Stromal cell of bone marrow (primary cell): ENCODE measurements at places on chromosomes 12 and 14.

GRCh38 chr12:102331419-102331818 lies 133.8 kb upstream of the PMCH start:
- no peak for DNase-seq

- no peak for DNase-seq
Measured at GRCh38 chr12:57216921-57217879, 606 bp downstream of the NXPH4 start.

DNA sequence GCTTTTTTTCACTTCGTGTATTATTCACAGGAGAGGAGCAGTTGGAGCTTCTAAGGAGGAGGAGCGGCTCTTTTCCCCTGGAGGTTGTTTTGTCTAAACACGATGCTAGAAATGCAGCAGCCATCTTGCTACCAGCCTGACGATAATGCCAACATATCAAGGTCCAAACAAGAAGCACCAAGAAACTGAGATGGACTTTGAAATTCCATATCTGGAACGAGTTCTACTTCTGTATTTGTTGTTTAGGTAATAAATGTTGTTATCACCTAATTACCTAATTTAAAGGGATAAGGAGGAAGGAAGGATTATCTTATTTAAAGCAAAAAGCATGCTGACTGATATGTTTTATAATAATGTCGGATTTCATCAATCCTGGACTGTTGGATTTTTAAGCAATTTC lies 174.4 kb upstream of the TMPO start:
- no peak for DNase-seq

- DNase-seq: peak; percentile 14
Measured at GRCh38 chr14:34098045-34098984, 147.4 kb upstream of the EGLN3 start.

- DNase-seq: no peak
Measured at GRCh38 chr12:132546647-132547046, 56.7 kb downstream of the FBRSL1 start.

DNA sequence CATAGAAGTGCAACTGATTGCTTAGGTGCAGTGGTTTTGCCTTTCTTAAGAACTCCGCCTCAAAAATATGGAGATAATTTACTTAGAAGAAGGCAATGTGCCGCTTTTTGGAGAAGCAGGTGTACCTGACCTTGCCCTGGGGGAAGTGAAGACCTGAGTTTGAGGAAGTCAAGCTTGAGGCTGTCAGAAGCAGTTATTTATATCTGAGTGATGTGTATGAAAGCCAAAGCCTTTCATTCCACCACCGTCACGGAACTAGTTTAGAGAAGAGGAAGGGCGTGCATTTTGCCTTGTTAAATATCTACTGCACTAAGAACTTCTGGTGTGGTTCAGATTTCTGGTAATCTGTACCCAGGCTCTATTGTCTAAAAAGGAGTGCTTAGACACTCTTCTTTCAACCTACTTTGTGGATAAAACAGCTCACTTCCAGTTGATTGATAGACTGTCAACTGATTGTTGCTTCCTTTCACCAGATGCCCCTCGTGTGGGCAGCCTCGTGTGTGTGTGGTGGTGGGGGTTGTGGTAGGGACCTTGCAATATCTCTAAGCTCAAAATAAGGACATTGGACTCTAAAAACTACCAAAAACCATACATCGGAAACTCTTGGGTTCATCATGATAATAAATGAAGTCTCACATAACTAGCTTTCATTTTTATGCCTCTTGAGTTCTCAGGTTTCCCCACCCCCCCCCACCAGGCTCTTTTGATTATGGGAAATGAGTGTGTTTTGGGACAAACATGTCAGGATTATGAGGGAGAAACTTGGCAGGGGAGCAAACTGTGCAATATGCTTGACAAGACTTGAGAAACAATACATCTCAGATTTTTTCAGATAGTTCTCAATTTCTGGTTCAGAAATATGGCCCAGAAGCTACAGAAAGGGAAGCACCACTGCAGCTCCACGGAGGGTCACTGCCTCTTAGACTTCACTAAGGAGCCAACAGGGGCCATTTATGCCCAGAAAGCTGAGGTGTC lies 78.6 kb downstream of the ARF6 start:
- no peak for DNase-seq

DNA sequence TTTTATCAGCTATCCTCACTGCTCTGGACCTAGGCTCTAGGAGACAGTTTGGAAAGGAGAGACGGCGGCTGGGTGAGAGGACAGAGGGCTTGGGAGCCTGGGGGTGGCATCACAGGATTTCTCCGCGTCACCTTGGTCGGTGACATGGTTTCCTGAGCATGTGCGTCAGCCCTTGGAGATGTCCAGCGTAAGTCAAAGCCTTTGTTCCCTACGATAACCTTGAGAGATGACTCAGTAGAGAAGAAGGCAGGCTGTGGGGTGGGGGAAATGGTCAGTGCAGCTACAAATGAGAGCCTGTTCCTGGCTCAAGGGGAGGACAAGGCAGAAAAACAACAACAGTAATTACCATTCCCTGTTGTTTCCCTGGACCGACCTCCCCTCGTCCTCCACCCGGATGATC lies 90.2 kb upstream of the TBX3 start:
- no peak for DNase-seq

DNA sequence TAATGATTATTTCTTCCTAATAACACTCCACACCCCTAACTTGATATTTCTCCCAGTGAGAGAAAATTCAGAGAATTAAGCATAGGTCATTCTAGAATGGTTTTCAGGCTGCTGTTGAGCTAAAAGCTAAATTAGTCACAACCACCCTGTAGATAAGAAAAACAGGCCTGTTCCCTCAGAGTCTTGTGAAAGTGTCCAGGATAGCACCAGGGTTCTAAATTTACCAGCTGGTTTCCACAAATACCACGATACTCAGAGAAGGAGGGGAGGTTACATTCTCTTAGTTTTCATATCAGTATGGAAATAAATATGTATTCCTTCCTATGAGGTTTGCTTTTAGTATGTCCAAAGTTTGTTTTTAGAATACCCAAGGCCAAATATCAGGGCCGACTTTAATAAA lies 66.0 kb upstream of the YARS2 start:
- no peak for DNase-seq

- DNase-seq: peak; percentile 14
Measured at GRCh38 chr12:17992002-17992656, 97.9 kb downstream of the RERGL start.

DNA sequence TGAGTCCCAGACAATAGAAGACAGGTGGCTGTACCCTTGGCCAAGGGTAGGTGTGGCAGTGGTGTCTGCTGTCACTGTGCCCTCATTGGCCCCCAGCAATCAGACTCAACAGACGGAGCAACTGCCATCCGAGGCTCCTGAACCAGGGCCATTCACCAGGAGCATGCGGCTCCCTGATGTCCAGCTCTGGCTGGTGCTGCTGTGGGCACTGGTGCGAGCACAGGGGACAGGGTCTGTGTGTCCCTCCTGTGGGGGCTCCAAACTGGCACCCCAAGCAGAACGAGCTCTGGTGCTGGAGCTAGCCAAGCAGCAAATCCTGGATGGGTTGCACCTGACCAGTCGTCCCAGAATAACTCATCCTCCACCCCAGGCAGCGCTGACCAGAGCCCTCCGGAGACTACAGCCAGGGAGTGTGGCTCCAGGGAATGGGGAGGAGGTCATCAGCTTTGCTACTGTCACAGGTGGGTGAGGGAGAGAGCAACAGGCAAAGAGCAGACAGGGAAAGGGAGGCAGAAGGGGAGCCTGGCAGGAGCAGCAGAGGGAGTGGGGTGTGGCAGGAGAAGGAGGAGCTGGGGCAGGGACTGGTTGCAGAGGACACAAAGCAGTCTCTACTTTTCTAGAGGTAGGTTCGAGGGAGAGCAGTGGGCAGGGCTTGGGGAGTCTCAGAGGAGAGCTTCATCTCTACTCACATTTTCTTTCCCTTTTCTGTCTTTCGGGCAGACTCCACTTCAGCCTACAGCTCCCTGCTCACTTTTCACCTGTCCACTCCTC lies 452 bp downstream of the INHBE start:
- DNase-seq: no peak

GRCh38 chr14:43647302-43647701 lies 859.8 kb downstream of the FSCB start:
- DNase-seq: no peak

- DNase-seq: no peak
Measured at GRCh38 chr14:94748667-94749347, 21.1 kb downstream of the GSC start.

DNA sequence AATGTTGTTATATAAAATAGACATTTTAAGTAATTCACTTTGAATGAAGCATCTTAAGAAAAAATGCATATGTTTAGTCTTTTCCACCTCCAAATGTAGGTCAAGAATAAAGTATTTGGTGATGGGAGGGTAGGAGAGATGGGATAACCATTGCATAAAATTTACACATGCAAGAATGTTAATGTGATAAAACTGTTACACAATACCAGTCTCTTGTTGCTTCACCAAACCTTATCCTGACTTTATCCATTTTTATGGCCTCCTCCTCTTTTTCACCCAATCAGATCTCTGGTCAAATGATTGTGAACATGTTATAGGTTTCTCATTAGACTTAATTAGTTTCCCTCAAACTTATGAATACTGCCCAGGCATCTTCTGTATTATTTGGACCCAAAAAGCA lies 994.5 kb upstream of the FLRT2 start:
- no peak for DNase-seq

DNA sequence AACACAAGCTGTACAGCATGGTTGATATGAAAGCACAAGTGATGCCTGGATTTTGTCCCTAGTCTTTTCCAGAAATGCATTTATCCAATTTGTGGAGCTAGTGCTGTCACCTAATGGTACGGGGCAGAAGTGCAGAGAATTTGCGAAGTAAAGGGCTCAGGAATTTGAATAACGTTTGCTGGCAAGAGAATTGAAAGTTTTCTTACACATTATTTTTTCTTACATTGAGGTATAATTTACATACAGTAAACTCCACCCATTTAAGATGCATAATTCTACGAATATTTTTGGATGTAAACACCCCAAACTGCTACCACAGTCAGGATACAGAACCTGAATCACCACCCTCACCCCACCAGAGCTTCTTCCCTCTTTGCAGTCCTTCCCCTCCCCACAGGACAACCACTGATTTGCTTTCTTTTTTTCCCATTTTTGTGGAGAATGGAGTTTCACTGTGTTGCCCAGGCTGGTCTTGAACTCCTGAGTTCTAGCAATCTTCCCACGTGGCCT lies 3.5 kb downstream of the AICDA start:
- peak; percentile 35 for DNase-seq

- DNase-seq: no peak
Measured at GRCh38 chr12:24798335-24798734, 150.6 kb downstream of the BCAT1 start.
